ENCODE measurements at places on chromosomes 1 and 21. TPM values are rescaled to one million over a fixed set of nuclear protein-coding genes. Genes with fewer than 3 reads are reported as not detected.

- DNase-seq: no peak
Measured at GRCh38 chr1:208807446-208808127, 563.4 kb upstream of the PLXNA2 start.

GRCh38 chr1:184158896-184159681 lies 107.6 kb downstream of the TSEN15 start:
- no peak for DNase-seq

DNA sequence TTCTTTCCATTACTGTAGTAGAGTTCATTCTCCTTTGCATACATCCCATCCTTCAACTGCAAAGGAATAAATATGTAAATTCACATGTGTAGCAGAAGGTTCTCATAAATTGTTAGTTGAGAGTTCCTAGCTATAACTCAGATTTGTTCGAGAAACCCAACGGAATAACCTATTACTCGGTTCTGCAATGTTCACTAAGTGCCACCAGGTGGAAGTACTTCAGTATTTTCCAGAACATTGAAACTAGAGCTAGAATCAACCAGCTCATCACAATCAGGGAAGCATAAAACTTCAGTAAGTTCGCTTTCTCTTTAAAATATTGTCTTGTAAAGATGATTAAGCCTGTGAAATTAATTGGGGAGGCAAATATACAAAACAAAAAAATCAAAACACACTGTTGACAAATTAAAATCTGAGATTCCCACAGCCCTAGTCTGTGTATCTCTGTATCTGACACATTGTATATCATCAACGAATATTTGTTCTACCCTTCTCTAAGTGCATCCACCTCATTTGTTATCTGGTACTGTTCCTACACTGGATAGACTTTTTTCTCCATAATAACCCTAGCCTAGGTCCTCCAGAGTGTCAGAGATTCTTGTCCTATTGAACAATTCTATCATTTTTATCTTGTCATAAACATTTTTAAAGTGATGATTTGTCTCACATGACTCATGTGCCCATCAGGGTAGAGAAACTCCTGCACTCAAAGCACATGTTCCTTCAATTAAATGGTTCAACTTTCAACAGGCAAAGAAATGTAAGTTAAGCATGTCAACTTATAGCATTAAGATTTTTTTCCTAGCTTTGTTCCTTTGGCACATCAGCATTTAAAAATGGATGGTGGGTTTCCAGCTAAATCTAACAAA lies 31.9 kb downstream of the MROH9 start:
- DNase-seq: no peak

DNA sequence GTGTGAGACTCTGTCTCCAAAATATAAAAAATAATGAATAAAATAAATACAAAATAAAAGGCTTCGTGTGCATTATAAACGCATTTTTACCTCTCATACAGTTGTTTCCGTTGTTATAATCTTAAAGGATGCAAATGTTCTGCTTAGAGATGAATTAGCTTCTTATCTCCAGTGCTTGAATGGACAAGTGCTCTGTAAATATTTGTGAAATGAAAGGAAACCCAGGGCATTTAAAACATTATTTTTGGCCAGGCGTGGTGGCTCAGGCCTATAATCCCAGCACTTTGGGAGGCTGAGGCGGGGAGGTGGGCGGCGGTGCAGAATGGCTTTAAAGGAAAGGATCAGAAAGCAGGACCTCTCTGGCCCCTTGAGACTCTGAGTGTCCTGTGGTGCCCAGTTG lies 94.5 kb downstream of the HUNK start:
- DNase-seq: no peak

DNA sequence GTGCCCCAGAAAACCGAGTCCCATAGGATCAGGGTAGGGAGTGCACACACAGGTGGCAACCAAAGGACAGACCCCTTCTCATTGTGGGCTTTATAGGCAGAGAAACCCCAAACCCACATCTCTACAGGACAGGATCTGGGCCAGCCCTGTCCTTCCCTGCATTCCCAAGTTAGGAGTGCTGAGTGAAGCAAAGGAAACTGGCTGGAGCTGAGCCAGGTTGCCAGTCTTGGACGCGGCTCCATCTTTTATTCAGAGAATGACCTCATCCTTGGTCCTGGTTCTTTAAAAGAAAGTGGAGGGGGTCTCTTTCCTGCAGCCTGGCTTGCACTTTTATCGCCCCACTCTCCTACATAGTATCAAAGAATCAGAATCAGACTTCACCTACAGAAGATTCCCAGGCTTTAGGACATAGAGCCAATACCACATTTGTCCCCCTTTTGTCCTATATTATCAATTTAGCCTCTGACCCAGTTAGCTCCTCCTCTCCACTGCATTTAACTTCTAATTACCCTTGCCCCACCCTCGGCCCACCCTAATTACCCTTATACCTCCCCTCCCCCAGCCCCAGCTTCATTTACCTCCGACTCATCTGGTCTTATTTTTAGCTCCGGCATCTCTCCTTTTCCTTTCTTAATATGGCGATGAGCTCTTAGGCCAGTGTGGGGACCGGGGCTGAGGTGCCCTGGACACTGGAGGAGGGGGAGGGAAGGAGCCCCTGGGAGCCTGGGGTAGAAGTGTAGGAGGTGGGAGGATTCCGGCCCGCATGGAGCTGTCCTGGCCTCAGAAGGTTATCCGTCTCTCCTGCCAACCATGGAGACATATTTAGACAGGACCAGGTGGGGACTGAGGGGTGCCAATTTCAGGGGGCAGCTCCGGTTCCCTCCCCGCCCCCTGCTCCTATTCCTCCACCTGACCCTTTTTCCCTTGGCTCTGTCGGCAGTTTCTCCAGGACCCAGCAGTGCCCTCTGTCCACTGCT lies at the start of gene CASQ1:
Gene CASQ1 (plus strand): TSS at position 927 of the 977 bp plus-strand sequence. CDS start 177 bp downstream, outside the sequence.
- DNase-seq: no peak

DNA sequence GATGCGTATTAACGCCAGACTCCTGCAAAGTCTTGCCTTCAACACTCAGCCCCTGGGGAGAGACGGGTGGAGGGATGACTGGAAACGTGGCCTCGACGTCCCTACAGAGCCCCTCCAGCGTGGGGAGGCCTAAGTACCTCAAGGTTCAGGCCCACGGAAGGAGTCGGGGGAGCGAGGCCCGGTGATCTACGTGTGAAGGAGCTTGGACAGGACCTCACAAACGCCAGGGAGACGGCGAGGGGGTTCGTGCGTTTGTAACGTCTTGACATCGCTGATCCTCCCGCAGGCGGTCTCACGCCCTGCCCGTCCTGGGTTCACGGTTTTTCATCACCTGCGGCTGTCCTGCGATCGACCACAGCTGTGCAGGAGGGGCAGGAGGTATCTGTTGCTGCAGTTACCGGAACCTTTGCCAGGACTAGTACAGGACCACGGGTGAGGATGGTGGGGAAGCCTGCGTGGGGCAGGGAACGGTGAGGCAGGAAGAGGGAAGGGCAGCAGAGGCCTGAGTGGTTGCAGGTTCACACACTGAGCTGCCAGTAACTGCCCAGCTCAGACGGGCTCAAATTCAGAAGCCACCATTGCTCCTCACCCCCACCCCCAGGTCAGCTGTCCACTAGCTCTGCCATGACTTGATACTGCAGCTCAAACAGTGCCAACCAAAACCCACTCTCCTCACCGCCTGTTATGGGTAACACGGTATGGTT lies 889 bp upstream of the CCNL2 start:
- peak; percentile 31 for DNase-seq

DNA sequence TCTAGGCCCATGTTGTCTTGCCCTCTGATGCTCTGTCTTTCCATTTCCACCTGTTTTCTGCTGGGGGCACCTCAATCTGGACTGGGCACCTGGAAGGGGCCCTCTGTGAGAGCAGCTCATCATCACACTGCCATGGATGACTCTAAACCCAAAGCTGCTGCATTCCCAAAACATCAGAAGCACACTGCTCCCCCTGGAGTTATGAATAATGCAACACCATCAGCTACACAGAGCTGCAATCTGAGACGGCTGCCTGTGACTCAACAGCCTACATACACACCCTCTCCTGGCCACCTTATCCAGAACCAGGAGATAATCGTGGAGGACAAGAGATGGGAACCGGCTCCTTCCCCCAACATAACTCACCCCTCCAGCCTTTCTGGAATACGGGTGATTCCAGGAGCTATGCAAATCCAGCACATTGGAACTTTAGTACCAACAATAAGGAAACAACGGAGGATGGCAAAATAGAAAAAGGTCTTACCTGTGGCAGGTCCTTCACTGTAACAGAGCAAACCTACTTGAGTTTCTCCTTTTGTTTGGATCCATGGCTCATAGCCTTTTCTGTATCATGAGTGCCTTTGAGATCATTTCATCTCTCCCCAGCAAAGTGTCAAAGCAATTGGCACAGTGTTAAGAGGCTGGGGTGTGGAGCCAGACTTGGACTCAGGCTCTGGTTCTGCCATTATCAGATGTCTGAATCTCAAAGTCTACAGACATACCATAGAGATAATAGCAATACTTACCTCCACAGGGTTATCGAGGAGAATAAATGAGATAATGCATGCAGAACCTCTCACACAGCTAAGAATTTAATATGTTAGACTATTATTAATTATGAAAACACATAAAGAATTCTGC lies 29.3 kb downstream of the AK2 start:
- no peak for DNase-seq

GRCh38 chr1:110092991-110093390 lies 19.3 kb upstream of the UBL4B start:
- DNase-seq: no peak

DNA sequence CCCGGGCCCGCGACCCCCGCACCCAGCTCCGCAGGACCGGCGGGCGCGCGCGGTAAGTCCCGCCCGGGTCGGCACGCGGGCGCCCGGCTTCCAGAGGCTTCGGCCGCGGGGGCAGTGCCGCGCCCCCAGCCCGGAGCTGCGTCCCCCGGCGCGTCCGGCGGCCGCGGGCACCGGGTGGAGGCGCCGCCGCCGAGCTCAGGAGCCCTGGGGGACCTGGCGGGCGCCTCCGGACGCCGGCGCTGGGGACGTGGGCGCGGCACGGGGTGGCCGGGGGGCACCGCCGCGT lies 227 bp downstream of the NBL1 start:
- no peak for DNase-seq

- no peak for DNase-seq
Measured at GRCh38 chr1:212496682-212497081, 64.0 kb downstream of the NENF start.

DNA sequence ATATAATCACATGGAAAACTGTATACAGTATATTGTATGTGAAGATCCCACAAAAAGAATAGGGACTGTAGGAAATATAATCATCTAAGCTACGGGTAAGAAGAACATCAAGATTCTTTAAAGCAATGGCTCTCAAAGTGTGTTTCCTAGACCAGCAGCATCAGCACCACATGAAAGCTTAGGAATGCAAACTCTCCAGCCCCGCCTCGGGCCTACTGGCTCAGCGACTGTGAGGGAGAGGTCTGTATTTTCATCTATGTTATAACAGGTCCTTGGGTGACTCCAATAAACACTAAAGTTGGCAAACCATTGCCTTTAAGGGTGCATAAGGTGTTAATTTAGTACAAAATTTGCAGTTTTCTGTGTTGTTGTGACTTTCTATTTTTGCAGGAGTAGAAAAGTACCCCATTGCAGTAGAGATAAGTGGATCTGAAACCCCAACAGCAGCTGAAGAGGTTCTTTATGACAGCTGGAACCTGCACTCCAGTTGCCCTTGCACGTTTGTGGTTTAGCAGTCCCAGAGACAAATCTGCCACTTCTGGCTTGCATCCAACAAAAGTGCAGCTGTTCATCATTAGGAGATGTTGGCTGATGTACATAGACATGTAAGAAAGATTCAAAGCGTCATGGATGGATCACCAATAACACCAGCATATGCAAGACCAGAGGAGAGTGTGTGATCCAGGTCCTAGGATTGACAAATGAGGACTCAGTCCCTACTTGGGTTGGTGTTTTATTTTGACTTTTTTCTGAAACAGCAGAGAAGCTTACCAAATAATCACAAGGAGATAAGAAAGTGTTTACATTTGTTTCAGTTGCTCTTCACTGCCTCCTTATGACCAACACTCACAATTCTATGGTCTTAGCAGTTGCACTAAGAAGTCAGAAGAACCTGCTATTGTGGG lies 15.9 kb upstream of the IFNAR1 start:
- DNase-seq: no peak

DNA sequence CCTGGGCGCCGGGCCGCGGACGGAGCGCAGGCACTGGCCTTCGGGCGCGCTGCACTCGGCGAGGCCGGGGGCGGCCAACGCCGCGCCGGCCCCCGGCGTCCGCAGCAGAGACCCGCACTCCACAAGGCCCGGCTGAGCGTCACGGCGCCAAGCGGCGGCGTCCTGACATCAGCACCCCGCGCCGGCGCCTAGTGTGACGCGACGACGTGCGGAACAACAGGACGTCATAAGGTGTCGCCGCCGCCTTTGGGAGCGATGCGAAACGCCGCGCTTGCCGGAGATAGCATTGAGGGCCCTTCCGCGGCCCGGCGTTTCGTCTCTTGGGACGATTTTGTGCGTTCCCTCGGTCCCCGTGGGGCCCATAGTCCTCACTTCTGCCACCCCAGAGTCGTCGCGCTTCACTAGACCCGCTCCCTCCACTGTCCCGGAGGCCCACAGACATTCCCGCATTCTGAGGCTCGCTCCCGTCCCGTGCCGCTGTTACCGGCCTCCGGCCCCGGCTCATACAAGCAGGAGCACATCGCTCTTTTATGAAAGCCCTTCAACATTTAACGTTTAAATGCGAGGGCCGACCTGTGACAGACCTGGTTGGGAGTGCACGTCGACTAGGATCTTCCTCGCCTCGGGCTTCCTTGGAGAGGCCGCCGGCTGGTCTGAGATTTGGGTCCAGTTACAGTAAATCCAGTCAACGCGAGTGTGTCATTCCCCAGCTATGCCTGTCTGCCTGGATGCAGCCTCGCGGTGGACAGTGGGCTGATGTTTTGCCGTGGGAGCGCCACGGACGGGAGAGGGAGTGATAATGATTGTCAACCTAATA lies at the start of gene SSU72:
Gene SSU72 (minus strand): TSS at position 143 of the 817 bp plus-strand sequence. CDS start 306 bp downstream, outside the sequence.
- peak; percentile 96 for DNase-seq

DNA sequence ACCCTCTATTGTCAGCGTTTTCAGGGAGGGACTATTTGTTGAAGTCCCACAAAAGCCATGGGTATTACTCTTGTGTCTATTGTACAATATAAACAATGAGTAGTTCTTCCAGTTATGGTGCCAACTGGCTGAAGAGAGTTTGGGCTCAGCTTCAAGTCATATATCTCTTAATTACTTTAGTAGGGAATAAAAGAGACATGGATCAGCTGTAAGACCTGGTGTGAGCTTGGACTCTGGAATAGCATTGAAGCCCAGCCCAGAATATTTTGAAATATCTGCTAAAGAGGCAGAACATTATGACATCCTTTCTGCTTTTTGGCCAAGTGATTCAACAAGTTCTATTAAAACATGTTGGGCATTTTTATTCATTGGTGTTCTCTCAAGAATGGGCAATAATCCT lies 224.9 kb downstream of the BACH1 start:
- no peak for DNase-seq

GRCh38 chr1:161300478-161300877 lies 9.3 kb downstream of the MPZ start:
- DNase-seq: no peak

GRCh38 chr1:17139637-17140036 lies 20.4 kb upstream of the PADI2 start:
- no peak for DNase-seq

THAP3 gene
- total RNA-seq: 24.5 TPM

PTPRF gene
- total RNA-seq: 4.5 TPM

LCE1D gene
- total RNA-seq: not detected

RGS13 gene
- total RNA-seq: not detected

DAB1 gene
- total RNA-seq: not detected

SAMD13 gene
- 0.67 TPM for total RNA-seq

TNFAIP8L2 gene
- total RNA-seq: 16.1 TPM

SPRR2E gene
- not detected for total RNA-seq
